Activated CD8-positive, alpha-beta memory T cell treated with anti-CD3 and anti-CD28 coated beads for 1 hour (primary cell): ENCODE measurements at places on chromosomes 2 and 18.

GRCh38 chr2:45643095-45643494 lies 8.4 kb upstream of the PRKCE start:
- no peak for DNase-seq

GRCh38 chr2:121388371-121388770 lies 103.4 kb upstream of the TFCP2L1 start:
- no peak for DNase-seq

DNA sequence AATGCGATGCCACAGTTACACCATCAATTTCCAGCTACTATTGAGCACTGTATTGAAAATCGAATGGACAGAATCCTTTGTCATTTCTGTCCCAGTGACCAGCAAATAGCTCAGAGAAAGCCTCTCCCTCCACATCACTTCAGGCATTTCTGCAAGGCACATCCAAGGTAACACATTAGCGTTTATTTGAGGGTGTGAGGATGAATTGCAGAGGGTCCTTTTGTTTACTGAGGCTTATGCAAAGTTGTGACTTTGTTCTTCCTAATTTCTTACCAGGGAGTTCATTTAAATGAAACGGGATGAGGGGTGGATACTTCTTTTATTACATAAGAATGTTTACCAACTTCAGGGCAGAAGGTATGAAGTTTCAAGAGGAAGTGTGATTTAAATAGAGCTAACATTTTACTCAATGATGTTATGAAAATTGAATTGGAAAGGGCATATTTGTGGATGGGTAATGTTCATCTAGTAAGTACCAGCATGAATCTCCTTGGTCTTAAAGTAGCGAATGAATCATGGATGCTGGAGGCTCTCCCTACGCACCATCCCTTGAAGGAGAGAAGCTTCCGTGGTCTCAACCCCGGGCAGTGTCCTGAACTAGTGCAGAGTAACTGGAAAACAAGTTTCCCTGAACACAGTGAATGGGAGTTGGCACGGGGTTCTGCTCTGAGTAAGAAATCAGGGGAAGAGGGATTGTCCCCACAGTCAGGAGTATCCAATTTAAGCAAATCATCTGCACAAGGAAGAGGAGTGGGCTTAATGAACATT lies 756.5 kb downstream of the GALR1 start:
- no peak for DNase-seq

DNA sequence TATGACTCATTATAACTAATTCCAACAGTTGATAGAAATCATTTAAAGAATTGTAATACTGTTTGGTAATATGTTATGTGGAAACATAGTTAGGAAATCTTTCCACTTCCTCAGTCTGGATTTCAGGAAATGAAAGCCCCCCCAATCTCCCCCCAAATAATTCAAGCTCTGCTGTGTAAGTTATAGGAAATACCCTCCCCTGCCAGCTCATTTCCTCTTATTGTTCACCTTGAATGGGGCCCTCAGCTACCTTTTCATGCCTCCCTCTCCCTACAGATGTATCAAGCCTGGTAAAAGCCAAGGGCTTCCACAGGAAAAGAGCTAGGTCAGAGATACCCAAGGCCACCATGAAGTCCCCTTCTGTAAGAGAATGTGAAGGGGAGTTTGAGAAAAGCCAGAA lies 155.5 kb downstream of the CNTNAP5 start:
- no peak for DNase-seq

- no peak for DNase-seq
Measured at GRCh38 chr2:218891275-218892135, 10.9 kb downstream of the WNT10A start.

- DNase-seq = no peak
Measured at GRCh38 chr2:648476-649424, 28.5 kb downstream of the TMEM18 start.

DNA sequence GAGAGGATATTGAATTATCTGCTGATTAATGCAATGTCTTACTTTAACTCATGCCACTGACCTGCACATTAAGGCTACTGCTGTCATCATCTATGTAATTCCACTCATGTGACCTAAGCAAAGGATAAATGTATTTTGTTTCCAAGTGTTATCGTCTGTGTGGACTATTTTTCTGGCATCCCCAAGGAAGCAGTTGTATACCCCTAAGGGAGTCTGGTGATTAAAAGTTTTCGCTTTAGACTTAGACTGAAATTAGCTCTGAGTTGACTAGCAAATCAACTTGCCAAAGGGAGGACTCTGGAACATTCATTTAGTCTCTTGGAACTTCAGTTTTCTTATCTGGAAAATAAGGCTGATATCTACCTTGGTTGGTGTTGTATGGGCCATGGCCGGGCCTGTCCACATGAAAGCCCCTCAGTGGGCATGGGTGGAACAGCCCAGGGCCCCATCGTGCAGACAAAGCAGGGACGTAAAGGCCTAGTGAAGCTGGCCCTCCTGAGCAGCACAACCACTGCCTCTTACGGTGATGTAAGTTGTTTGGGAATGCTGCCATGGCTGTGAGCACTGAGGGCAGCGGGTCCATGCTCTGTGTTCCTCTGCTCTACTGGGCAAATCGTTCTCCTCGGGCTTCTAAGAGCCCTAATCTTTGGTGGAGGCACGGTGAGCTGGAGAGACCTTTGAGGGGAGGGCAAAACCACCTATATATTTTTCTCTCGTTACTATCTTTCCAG lies 144.4 kb upstream of the RNF152 start:
- no peak for DNase-seq

DNA sequence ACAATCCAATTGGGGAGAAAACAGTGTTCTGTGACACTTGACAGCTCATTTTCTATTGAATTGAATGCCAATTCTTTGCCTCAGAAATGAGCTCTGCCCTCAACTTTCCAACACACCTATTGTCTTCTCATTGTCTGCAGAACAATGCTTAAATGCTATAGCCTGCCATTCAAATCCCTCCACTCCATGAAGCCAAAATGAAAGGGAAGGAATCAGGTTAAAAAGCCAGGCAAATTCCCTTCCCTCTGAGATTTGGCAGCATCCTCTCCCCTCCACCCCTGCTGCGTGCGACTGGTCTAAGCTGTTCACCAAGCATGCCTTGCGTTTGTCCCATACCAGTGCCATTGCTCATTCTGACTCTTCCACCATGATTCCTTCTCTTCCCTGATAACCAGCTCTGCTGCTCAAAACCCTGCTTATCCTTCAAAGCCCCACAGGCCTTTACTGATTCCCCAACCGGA lies 32.4 kb upstream of the TMEM131 start:
- DNase-seq = no peak

DNA sequence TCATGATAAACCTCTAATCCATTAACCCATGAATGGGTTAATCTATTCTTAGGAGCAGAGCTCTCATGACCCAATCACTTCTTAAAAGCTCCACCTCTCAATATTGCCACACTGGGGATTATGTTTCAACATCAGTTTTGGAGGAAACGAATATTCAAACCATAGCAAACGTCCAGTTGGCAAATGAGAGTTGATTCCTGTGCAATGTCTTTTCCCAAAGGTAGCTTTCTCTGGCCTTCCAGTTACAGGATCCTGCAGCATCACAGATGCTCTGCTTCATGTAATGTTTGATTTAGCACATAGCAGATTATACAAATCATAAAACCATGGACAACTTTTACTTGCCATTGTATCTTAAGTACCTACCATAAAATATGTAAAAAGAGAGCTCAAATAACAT lies 481.0 kb downstream of the TNS1 start:
- no peak for DNase-seq

DNA sequence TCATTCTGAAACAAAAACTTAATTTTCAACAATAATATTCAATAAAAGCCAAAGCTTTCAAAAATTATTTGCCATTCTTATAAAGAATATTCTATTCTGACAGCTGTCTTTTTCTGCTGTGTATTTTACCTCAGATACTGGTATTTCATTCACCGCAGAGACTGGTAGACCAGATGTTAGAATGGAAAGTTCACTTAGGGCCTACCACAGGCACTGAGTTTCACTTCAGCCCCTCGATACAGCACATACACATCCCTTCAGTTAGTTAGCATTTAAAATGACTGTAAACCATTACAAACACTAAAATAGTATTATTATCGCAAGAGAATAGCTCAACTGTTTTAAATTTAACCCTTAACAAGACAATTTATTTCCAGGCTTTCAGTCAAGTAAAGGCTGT lies 24.2 kb upstream of the GATA6 start:
- DNase-seq = no peak

DNA sequence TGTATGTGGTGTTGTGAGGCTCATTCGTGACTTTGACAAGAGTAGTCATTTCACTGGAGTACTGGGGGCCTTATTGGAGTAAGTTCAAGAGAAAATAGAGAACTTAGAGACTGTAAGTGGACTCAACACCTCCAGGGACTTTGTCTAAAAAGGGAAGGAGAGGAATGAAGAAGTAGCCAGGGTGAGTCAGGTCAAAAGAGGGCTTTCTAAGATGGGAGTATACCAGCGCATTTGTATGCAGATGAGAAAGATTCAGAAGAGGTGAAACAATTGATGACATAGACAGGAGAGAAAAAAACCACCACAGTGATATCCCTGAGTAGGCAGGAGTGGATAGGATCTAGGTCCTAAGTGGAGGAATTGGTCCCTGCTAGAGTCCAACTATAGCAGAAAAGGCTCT lies 246.8 kb downstream of the IKZF2 start:
- DNase-seq = no peak

DNA sequence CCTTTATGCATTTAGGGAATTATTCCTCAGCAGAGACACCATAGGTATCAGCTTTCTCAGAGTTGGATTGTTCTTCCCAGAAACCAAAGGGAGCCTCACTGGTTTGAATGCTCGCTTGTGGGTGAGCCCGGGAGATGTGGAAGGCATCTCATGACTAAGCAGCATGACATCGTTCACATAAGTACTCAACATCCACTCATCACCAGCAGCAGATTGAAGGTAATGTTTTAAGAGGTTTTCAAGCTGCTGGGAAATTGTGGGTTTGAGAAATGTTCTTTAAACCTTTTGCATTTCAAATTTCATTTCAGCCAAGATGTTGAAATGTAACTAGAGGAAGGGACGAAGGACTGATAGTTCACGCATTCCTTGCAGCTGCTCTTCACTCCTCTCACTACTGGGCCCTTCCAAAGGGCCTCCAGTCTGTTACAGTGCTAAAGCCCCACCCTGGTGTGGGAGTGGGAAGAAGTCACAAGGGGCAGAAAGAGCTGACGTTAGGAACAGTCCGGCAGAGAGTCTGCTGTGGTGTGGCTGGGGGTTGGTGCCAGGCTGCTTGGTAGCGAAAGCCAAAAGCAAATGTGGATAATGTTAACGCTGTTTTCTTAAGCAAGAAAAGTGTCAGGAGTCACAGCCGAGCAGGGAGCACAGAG lies 324.5 kb upstream of the EPHA4 start:
- no peak for DNase-seq

GRCh38 chr2:74532222-74532621 lies 2.5 kb downstream of the HTRA2 start:
- no peak for DNase-seq

DNA sequence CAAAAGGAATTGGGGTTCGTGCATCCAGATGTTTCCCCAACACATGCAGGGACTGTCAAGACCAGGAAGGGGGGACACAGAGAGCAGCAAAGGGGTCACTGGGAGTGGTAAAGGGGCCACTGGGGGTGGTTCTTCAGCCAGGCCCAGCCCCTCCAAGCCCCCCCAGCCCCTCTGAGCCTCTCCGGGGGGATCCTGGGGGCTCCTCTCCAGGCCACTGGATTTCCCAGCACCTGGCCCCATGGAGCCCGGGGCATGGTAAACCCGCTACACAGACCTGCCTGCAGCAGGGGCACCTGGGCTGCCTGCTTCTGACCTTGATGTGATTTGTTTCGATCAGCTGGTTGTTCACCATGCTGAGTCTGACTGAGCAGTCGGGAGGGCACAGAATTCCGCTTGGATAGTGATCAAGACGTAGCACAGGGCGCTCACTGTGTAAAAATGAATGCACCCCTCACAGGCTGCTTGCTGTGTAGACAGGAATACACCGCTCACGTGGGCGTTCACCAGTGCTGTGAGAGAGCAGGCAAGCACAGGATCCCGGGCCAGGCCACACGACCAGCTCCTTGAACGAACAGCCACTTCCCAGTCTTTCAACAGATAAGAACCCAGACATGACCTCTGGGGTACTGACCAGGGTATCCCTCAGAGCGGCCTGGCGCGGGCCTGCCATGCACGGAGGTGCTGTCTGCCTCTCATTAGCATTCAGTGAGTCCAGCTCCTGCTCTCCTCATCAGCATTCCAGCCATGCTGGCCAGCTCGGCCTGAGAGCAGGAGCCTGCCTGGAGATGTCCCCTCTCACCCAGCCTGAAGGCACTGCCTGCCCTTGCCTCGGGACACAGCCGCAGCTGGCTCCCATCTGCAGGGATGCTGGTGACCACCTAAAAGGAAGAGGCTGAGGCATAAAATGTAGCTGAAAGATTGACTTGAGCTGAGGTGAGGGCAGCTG lies 73.3 kb upstream of the OTOS start:
- DNase-seq = no peak

GRCh38 chr18:48529796-48530195 lies 9.0 kb upstream of the CTIF start:
- DNase-seq = no peak

DNA sequence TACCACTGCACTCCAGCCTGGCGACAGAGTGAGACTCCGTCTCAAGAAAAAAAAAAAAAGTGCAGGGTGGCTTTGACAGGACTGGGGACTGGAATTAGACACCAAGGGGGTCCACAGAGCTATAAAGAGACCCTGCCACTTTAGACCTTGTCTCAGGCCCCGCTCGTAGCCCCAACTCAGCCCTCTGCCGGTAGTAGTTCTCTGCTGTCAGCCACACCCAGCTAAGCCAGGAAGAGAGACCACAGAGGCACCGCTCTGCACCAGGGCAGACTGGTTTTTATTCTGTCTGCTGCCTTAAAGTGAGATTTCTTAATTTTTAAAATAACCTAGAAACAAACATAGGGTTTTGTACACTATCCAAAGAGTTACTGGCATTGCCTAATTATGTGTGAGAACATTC lies 66.0 kb downstream of the STEAP3 start:
- no peak for DNase-seq

GRCh38 chr2:211248841-211249240 lies 692.4 kb downstream of the CPS1 start:
- no peak for DNase-seq

- no peak for DNase-seq
Measured at GRCh38 chr2:183490914-183491313, 366.7 kb downstream of the NUP35 start.

- DNase-seq = no peak
Measured at GRCh38 chr2:106990297-106990696, 104.3 kb upstream of the ST6GAL2 start.
